CD4-positive, alpha-beta T cell treated with Interleukin-6 for 4 hours (primary cell): ENCODE measurements at places on chromosomes 4 and X.

DNA sequence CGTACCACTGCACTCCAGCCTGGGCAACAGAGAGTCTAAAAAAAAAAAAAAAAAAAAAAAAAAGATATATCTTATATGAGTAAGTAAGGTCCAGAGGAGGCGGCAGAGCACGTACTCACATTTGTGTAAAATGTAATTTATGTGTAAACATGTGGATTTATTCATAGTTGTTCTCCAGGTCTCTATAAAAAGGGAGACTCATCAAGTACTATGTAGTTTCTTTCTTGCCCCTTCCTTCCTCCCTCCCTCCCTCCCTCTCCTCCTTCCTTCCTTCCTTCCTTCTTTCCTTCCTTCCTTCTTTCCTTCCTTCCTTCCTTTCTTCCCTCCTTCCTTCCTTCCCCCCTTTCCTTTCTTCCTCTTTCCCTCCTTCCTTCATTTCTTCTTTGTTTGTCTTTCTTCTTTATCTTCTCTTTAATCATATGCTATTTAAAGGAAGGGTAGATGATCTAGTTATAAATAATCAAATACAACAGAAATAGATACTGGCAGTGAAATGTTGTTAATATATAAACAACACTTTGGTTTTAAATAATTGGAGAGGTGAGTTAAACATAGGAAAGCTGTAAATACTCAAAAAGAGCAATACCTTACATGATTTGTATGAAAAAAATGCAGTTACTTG lies 344.8 kb downstream of the ANK2 start:
- no peak for DNase-seq

GRCh38 chr4:152169683-152170082 lies 366.2 kb downstream of the FBXW7 start:
- DNase-seq, result no peak

GRCh38 chr4:55395218-55395528 lies 584 bp upstream of the TMEM165 start:
- no peak for DNase-seq

DNA sequence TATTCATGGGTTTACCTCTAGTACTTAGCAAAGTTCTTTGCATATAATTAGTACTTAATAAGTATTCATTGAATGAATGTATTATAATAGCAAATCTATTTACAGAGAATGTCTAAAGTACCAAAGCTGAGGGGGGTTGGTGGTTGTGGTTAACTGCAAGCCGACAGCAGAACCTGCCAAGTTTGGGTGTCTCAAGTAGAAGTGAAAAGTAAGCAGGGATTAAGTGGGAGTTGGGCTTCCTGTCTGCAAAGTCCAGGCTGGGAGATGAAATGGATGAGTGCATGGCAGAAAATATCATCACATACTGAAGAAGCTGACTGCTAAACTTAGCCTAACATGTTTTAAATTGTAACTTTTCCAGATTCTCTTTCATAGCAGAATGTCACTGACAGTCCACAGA lies 169.6 kb downstream of the CAMK2D start:
- no peak for DNase-seq

- no peak for DNase-seq
Measured at GRCh38 chr4:55876387-55876786, 22.9 kb downstream of the EXOC1 start.

- peak; percentile 24 for DNase-seq
Measured at GRCh38 chr4:113684534-113685091, 76.9 kb downstream of the CAMK2D start.

DNA sequence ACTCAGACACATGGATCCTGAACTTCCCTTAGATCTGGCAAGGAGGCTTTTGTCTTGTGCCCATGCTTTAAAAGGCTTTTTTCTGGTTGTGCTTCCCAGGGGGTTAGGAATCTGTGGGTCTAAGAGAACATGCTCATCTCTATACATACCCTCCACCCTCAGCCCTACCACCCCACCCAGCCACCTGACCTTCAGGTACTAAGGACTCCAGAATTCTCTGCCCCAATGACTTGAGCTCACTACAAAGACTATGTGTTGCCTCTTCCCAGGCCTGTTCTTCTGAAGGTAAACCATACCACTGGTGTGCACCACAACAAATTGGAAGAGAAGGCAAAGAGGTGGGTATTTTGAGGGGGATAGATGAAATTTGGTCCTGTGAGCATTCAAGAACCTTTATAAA lies 167.3 kb upstream of the ETNPPL start:
- no peak for DNase-seq

GRCh38 chr4:168516841-168517240 lies 20.0 kb downstream of the PALLD start:
- DNase-seq, result no peak

DNA sequence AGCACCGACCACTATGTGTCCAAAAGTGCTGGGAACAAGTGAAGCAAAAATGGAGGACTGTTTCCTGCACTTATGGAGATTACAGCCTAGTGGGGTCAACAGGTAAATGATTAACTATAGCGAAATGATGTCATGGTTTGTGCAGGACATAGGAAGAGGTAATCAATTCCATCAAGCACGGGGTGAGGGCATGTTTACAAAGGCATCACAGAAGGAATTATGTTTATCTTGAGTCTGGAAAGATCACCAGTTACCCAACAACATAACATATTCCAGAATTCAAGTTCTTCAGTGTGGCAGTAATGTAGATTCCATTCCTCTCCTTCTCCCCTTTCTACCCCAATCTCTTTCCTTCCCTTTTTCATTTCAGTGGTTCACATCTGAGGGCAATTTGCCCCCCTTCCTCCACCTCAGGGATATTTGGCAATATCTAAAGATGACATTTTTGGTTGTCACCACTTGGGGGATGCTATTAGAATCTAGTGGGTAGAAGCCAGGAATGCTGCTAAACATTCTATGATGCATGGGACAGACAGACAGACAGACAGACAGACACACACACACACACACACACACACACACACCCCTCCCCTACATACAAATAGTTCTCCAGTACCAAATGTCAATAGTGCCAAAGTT lies 24.1 kb downstream of the FAM47E start:
- DNase-seq, result no peak

DNA sequence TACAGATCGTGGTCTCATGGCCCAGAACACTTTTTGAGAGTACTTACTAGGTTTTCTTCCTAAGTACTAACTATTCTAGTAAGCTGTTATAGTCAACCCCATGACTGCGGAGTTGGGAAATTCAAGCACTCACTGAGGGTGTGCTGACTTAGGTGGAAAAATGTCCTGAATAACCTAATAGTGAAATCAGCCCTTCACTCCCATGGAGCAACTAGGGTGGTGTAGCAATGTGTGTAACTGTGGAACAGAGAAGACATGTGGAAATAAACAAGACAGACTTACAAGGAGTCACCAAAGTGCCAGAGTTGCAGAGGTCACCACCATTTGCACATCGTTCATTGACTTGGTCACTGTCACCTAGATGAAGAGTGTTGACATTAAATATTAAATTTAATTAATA lies 12.1 kb upstream of the VSIG4 start:
- no peak for DNase-seq

DNA sequence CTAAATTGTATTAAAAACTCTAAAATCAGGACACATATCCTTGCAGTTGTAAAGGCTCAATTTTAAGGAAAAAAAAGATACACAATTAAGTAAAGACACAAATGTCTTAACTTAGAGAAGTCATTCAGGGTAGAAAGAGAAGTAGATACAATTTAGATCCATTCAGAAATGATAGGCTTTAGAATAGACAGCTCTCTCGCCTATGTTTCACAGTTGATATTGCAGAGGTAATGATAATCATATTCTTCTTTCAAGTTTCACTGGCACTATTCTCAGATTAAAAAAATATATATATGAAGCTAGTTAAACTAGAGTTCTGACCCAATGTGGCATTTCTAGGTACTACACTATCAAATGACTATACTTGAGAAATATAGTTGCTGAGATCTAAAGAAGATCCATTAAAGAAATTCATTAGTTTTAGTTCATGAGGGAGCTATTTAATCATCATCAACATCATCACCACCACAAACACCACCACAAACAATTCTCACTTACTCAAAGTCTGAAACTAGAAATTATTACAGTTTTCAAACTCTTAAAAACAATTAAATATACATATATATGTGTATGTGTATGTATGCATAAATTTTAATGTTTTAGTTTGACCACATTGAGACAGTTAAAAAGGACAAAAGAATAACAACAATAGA lies 93.1 kb downstream of the ANTXR2 start:
- no peak for DNase-seq

GRCh38 chrX:25285598-25285997 lies 269.8 kb upstream of the ARX start:
- DNase-seq, result no peak

- DNase-seq, result no peak
Measured at GRCh38 chr4:74042681-74043080, 4.2 kb upstream of the CXCL3 start.

DNA sequence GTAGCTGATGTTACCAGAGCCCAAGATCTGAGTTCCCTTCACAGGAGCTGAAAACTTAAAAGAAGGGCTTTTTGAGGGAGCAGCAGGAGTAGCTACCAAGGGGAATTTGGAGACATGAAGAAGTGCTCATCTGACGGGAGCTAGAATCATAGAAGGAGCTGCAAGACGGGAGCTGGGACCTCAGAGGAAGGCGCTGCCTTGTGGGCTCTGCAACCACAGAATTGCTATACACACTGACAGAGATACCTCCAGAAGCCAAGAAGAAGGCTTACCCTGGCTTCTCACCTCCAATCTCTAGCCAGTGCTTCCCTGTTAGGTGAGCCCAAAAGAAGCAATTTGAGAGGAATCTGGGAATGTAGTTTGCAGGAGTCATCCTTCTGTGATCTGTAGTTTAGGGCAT lies 35.9 kb downstream of the DCAF8L2 start:
- DNase-seq, result no peak

DNA sequence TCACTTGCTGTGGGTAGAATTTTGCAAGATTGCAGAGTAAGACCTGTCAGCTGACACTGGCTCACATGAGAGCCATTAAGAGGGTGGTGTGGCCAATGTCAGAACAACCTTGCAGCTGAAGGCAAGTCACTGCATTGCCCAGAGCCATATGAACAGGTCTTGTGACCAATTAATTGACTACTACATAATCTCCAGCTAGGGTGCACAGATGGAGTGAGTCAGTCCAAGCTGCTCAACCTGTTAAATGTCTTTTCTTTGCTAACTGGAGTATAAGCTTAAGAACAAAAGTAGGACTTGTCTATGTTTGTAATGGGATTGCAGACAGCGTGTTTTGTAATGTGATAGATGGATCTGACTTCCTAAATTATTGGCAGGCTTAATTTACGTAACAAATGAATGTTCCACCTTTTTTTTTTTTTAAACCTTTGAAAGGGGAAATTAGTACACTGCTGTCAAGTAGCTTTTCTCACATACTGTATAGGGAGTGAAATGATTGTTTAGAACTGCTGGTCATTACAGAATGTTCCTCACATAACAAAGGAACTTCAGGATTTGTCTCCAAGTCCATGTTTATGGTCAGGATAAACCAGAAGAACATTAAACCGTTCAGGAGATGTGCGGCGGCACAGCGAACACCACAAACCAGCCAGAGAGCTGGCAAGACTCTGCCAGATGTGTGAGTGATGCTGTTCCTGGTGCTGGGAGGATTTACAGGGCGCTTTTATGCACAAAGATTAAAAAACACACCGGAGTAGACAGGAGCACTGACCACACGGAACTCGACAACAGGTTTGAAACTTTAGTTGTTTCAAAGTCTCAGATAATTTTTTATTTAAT lies 37.0 kb downstream of the FNIP2 start:
- DNase-seq, result no peak

DNA sequence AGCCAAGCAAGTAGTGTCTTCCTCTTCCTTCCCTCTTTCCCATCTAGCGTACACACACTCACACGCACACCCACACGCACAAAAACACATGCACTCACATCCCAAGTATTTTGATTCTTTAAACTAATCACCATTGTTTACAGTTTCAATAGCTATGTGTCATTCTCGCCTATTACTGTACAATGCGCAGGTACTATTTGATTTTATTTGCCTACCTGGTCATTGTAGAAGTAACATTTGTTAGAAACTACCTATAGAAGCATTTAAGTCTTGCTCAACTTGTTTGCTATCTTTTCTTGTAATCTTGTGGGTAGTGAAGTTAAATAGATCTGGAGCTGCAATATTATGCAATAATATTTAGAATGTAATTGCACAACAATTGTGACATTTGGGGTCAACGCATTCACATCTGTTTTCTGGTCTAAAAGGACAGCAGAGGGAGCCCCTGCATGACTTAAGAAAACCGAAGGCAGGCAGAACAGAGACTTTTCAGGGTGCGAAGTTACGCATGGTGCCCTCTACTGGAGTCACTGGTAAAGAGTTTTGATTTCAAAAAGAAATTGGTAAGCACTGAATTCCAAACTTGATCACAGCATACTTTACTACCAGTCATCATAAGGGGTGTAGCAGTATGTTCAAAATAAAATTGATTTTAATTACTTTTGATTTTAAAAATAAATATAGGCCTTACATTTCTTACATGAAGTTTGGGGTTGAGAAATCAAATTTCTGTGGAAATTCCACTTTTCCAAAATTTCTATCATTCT lies 503.3 kb upstream of the FAM241A start:
- DNase-seq, result no peak

GRCh38 chr4:3657902-3658529 lies 108.2 kb upstream of the ADRA2C start:
- DNase-seq, result no peak

- DNase-seq, result no peak
Measured at GRCh38 chrX:154383359-154384283, 4.5 kb downstream of the EMD start.

DNA sequence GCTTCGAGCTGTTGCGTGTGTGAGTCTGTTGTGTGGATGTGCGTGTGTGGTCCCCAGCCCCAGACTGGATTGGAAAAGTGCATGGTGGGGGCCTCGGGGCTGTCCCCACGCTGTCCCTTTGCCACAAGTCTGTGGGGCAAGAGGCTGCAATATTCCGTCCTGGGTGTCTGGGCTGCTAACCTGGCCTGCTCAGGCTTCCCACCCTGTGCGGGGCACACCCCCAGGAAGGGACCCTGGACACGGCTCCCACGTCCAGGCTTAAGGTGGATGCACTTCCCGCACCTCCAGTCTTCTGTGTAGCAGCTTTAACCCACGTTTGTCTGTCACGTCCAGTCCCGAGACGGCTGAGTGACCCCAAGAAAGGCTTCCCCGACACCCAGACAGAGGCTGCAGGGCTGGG lies 8.4 kb downstream of the SLC6A8 start:
- no peak for DNase-seq

- peak; percentile 6 for DNase-seq
Measured at GRCh38 chr4:40630335-40631021, 814 bp upstream of the RBM47 start.

DNA sequence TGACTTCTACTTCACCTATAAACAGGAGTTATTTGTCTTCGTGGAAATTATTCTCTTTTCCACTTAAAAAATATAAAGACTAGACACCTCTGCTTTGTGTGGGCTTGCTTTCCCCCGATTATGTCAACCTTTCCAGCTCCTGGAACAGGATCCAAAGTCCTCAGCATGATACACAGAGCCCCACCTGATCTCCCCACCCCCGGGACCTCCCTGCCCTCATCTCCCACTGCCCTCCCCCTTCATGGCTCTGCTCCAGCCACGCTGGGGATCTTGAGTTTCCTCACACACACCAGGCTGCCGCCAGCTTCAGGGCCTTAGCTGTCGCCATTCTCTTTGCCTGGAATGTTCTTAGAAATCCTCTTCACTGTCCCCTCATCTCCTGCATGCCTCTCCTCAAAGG lies 55.3 kb downstream of the MBNL3 start:
- DNase-seq, result no peak
